ENCODE measurements at places on chromosomes 4 and X. TPM values are rescaled to one million over a fixed set of nuclear protein-coding genes. Genes with fewer than 3 reads are reported as not detected.

- DNase-seq = no peak
Measured at GRCh38 chrX:141969706-141970105, 66.0 kb downstream of the MAGEC1 start.

GRCh38 chrX:63032811-63033210, 318.3 kb downstream of the SPIN4 start:
- DNase-seq = no peak

The FAM9C gene
- not detected for total RNA-seq

DNA sequence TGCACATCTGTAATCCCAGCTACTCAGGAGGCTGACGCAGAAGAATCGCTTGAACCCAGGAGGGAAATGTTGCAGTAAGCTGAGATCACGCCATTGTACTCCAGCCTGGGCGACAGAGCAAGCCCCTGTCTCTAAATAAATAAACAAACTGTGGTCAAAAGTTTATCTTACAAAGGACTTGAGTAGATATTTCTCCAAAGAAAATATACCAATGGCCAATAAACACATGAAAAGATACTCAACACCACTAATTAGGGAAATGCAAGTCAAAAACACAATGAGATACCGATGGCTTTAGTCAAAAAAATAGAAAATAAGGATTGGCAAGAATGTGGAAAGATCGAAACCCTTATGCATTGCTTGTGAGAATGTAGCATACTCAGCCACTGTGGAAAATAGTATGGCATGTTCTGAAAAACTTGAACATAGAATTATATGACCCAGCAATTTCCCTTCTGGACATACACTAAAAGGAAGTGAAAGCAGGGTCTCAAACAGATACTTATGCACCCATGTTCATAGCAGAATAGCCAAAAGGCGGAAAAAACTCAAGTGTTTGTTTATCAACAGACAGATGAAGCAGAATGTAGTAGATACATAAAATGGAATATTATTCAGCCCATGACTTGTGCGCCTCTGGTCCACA, 2.0 kb upstream of the CFAP97 start:
- no peak for DNase-seq

- DNase-seq = no peak
Measured at GRCh38 chr4:84177831-84178542, 321.1 kb downstream of the NKX6-1 start.

- no peak for DNase-seq
Measured at GRCh38 chr4:153148791-153149190, 55.5 kb upstream of the TRIM2 start.

The GYPE gene
- not detected for total RNA-seq

DNA sequence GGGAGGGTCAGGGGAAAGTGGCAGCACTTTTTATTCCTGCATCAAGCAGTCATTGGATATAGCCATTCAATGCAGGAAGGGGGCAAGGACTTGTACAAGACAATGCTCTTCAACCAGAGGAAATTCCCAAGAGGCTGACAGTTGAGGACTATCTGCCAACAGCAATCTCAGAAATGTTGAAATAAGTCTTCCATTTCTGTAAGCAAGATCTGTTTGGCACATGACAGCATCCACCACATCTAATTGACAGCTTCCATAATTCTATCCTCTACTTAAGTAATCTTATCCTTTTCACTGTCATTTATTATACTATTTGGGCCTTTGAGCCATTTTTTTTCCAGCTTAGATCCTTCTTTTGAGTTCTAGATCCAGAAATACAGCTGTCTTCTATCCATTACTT, 110.7 kb downstream of the CFAP299 start:
- DNase-seq = no peak

DNA sequence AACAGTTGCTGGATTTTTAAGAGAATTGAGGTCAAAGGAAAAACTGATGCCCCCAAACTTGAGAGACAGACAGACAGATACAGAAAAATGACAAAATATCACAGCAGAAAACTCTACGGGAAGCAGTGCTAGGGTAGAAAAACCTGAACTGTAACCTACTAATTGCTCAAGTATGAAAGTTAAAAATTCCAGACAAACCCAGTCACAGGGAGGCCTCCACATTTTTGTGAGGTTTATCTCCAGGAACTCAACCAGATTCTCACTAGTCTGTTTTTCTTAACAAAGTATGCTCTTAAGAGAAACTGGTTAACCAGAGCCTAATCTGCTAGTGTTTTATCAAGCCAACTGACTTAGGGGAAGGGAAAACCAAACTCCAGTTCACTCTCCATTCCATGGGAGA, 19.9 kb upstream of the PPP3CA start:
- DNase-seq = no peak

DNA sequence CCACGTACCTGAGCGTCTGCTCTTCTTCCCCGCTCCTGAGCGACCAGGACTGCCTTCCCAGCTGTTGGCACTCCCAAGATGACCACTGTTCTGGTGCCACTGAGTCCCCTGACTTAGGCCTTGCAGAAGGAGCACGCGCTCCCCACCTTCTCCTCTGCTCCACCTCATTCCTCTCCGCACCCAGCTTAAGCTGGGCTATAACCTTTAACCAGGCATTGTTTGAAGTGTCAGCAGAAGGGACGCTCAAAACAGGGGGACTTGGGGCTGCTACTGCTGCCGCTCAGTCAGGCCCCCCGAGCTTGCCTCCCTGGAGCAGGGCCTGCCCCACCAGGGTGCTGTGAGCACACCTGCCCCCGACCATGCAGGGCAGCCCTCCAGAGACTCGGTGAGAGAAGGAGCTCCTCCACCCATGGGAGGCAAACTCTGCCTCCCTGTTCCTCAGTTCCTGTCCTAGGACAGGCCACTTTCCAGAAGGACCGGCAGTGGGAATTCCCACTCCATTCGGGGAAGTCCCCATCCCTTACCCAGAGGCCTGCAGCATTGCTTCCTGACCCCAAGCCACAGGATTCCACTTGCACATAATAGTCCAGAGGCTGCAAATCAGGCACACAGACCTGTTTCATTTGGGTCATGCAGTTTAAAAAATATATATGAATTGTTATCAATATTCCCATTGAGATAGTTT, 99.7 kb upstream of the ENPP6 start:
- DNase-seq = no peak

DNA sequence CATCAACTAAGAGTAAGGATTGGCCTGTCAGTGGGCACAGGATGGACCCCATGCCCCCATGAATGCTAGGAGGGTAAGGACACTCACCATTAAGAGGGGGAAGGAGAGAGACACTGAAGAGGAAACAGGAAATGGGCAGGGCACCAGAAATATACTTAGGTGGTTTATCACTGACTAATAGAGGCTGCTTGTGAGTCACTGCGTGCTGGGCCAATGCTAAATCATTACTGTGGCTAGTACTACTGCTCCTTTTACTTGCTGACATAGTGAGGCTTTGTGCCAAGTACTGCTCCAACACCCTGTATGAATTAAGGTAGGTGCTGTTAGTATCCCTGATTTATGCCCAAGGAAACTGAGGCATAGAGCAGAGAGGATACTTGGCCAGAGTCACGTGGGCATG, 130.4 kb upstream of the FRMPD4 start:
- no peak for DNase-seq

The PASD1 gene
- not detected for total RNA-seq

DNA sequence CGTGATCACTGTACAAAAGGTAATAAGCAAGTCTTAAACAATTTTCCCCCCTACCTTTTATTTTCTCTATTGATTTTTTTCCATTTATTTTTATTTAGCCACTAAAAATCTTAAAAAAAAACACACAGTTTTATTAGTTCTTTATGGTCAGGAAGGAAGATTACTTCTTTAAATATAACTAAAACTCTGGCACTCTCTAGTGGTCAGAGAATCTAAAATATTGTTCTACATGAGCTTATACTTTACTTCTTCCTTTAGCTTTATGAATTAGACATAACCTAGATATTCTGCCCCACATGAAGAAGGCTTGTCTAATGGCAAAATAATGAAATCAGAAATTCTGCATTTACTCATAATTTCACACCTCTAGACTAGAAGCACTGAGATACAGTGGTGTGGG, 135.2 kb downstream of the PDE5A start:
- DNase-seq = no peak

DNA sequence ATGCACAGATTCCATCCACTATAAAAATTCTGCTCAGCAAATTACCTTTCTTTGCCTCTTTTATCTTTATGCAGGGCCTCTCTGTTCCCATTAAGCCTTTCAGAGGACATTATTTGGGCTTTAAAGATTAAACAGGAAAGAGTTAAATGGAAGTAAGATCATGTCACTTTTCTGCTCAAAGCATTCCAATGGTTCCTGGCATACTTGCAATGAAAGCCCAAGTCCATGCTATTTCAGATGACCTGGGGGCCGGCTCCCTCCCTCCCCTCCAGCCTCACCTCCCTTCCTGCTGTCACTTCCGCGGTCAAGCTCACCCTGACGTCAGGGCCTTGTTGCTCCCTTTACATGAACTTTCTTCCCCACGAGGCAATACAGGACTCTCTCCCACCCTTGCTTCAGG, 125.5 kb downstream of the C4orf51 start:
- DNase-seq = no peak

DNA sequence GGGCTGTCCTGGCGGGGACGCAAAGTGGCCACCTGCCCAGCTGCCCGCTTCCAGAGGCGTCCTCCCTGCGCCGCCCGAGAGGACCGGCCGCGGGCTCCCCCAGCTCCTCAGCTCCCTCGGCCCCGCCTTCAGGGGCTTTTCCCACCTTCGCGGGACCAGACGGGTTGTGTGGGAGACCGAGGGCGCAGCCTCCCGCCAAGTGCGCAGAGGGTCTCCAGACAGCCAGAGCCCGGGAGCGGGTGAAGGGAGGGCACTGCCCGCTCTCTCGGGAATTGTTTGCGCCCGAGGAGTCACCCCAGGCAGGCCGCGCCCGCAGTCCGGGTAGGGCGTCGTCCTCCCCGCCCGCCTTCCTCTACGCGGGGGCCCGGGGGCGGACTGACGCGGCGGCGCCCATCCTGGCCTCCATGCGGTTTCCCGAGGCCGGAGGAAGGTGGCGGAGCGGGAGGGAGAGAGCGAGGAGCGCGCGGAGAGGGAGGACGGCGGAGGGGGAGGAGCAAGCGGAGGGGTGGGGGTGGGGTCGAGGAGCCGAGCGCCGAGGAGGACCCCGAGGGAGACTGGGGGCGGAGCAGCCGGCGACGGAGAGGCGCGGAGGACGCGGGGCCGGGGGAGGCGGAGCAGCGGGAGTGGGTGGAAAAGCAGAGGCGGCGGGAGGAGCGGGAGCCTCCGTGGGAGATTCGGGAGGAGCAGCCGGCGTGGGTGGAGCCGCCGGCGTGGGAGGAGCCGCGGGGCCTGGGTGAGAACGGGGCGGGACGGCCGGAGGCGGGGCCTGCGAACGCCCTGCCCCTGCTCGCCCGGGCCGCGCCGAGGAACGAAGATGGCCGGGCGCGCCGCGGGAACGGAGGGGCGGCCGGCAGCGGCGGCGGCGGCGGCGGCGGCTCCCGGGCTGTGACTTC, 47.5 kb downstream of the CLDN34 start:
- DNase-seq = peak; percentile 96

DNA sequence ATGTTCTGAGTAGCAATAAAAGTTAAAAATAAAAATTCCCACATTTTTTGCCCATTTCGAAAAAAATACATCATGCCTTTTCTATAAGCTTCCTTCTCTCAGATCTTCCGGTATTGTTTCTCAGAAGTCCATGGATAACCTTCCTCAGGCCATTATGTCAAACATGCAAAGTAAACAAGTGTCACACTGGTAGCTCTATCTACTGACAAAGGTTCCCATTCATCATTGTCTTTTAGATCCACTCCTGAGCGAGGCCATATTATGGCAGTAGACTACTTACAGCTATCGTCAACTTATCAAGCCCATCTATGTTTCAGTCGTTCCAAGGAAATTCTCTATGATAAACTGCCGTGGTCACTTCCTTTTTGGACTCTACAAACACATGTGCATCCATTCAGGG, 1068.2 kb downstream of the GLUD2 start:
- DNase-seq = no peak

- DNase-seq = no peak
Measured at GRCh38 chr4:151355155-151355554, 29.8 kb upstream of the SH3D19 start.

The ADGRG4 gene
- total RNA-seq = not detected

- no peak for DNase-seq
Measured at GRCh38 chr4:71261633-71262121, 77.1 kb upstream of the SLC4A4 start.

DNA sequence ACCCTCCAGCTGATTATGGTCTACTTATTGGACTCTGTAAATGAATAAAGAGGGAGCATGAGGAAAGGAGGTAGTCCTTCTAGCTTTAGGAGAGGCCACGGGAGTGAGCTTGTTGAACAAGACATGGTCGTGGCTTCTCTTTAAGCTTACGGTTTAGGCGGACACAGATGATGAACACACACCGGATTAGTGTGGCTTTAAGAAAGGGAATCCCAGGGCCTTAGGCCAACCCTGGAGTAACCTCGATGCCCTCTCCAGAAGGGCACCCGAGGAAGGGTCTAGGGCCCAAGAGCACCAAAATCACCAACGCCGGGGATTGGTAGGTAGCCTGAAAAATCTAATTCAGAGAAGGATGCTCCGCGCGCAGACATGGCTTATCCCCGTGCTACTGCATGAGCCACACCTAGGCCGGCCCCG, 39.4 kb downstream of the ERVMER34-1 start:
- DNase-seq = no peak

The GSX2 gene
- not detected for total RNA-seq

The SCFD2 gene
- 16.6 TPM for total RNA-seq

DNA sequence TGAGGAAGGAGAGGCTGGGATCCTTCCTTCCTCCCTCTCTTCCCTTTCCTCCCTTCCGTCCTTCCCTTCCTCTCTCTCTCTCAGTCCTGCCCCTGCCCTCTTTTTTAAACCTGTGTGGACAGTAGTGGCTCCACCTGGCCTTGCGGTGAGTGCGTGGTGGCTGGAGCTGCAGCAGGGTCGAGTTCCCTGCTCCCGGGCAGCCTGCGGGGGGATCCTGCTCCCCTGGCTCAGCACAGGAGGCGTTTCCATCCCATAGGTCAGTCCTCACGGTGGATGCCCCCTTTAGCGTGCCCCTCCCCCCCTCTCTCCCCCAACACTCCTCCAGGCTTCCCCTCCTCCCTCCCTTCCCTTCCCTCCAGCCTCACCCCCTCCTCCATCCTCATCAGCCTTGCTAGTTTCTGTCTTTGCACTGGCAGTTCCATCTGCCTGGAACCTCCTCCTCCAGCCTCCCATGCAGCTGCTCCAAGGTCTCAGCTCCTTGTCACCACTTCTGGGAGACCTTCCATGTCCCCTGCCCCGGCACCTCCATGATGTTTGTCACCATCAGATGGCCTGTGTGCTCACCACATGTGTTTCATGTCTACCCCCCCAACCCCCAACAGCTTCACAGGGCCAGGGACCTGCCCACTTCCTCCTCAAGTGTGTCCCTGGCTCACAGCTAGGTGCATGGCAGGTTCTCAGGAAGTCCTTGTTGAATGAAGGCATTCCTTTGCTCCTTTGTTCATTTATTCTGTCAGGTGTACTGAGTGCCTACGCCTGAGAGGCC, 68.4 kb downstream of the PSAPL1 start:
- DNase-seq = peak; percentile 40

All from sigmoid colon (tissue), 7 donors.